Suppressor macrophage treated with lipopolysaccharide for 4 hours (primary cell): ENCODE measurements at places on chromosomes 16 and 17.

GRCh38 chr16:27922433-27922832 is 141.1 kb downstream of the GSG1L start:
- DNase-seq: no peak

DNA sequence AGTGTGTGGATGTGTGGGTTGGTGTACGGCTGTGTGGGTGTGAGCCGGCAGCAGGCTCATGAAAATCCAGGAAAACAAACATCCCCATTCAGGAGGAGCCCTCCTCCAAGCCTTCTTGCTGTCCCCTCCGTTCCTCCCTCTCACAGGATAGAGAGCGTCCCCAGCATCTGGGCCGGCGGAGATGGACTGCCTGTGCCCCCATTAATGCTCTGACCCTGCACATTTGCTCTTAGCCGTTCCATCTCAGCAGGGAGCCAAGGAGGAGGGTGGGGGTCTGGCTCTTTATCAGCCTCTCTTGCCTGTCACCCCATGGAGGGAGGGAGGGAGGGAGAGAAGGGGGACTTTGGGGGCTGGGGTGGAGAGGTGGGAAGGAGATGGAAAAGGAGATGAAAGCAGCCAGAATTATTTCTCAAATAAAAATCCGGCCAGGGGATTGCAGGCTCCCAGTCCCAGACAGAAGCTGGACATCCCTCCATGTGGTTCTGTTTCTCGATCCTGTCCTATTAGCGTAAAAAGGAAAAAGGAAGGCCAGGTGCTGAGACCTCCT is 240.0 kb upstream of the ZFHX3 start:
- DNase-seq: no peak

DNA sequence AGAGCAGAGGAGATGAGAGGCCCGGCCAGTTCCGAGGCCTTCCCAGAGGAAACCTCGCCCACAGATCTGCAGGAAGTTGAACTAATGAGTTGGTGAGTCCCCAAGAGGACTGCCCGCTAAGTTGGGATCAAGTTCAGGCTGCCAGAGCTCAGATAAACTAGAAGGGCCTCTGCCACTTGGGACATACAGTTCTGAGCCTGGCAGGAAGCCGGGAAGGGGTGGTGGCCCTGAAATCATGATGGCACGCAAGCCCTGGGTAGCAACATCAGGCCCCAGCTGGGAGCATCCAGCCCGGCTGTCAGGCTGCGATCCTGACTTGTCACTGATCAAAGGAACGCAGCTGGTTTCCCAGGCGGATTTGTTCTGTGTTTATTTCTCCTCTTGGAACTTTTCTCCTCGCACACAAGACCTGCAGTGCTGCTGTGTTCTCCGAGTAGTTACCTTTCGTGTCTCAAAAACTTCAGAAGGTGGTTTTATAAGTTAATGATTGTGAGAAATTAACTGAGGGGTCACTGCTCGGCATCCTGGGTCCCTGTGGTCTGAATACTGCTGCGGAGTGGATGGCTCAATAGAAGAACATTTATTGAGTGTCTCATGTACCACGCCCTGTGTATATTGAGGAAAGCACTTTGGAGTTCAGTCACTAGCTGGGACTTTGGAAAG is 8.0 kb upstream of the WFDC1 start:
- no peak for DNase-seq

DNA sequence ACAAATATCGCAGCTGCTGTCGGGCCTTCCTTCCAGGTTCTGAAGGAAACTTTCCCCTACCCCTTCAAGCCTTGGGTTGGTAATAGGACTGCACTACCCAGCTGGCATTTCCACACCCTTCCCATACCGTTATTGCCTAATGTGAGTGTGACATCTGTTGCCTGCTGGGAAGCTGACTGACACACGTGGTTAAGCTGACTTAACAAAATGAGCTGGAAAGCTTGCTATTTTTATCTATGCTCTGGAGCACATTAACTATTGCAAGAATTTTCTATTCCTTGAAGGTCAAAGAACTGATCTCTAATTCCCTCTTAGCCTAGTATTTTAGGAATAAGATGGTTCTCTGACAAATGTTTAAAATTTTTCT is 79.5 kb downstream of the PMP22 start:
- DNase-seq: peak; percentile 88

DNA sequence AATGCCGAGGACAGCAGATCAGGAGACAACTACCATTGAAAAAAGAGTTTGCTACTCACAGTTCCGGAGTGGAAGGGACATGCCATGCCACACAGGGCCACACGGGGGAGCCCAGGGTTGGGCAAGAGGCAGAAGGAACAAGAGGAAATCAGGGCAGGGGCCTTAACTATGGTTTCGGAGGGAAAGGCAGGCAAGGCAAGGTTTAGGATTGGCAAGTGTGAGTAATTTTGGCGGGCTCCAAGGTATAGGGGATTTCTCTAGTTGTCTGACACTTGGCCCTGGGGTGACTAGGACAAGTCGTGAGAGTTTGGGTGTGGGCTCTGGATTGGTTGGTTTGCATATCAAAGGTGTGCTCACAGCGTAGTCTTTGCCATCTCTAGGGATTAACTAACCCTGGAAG is 27.0 kb upstream of the NTN1 start:
- peak; percentile 71 for DNase-seq

- peak; percentile 24 for DNase-seq
Measured at GRCh38 chr17:69227541-69227940, 1.1 kb downstream of the ABCA10 start.

GRCh38 chr17:79147746-79148506 is 73.3 kb downstream of the ENGASE start:
- no peak for DNase-seq

DNA sequence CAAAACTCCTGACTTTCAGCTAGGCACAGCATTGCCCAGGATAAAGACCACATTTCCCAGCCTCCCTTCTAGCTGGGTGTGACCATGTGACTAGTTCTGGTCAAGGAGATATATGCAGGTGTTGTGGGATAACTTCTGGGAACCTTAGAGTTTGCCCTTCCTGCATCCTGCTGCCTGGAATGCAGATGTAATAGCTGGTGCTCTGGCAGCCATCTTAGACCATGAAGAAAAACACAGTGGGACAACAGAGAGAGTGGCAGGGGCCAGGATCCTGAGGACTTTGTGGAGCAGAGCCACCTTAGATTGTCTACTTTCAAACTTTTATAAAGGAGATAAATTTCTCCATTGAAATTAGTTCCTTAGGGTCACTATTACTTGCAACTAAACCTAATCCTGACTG is 101.3 kb downstream of the GSG1L start:
- no peak for DNase-seq

GRCh38 chr17:32187271-32187670 is 45.0 kb downstream of the RHOT1 start:
- no peak for DNase-seq

- peak; percentile 14 for DNase-seq
Measured at GRCh38 chr17:6660101-6660500, 8.5 kb downstream of the C17orf100 start.

DNA sequence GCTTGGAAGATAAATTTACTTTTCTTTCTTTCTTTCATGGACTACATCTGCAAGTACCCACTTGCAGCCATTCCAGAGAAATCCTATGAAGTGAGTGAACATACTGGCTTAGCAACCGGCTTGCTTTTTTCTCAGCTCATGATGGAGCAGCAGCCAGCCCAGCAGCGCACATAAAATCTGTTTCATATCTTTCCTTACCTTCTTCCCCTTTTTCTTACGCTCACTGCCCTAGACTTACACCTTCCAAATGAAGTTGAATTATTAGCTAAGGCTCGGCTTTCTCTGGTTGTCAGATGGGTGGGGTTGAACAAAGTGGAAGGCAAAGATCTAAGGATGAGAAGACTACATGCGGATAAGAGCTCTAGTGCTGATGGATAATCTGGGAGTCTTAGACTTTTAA is 13.9 kb upstream of the ABCA8 start:
- DNase-seq: no peak

DNA sequence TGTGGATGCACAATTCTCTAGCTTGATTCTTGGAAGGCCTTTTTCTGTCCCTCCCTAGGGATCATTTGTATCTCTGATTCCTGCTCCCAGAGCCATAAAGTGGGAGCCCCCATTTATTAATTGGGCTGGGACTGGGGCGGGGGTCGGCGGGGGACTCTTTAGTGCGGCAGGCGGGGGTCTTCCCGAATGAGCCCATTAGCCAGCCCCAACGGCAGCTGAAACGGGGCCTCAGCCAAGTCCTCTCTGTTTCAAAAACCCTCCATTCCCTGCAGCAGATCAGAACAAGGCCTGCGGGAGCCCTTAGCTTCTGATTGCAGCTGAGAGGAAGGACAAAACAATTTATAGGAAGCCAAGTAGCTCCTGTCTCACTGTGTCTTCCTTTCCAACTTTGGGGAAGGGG is 67.1 kb downstream of the NEUROD2 start:
- no peak for DNase-seq

DNA sequence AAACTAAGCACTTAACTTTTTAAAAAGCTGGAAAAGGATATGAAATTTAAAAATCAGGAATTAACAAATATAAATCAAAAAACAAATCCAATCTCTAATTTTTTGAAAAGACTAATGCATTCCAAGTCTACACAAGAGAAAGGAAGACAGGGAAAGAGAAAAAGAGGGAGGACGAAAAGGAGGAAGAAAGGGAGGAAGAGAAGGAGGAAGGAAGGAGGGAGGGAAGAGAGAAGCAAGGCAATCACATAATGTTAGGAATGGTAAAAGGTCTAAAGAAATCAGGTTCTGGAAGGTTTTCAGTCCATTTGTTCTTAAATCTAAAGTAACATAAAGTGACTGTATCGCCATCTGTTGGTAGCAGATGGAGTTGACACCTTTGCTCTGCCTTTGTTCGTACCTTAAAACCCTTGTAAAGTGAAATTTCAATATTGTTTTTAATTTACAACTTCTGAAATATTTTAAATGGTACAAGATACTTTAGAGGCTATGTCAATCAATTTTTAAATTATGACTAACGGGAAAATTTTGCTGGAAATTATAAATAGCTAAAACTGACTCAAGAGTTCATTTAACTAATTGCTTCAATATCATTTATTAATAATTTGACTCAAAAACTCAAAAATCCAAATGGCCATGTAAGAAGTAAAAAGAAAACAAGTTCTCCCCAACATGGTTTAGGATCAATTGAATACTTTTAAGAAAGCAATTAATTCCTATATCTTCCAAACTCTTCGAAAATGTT is 20.4 kb upstream of the CDYL2 start:
- DNase-seq: peak; percentile 82
